ENCODE measurements at places on chromosomes 6 and 20. TPM values are rescaled to one million over a fixed set of nuclear protein-coding genes. Genes with fewer than 3 reads are reported as not detected.

The ZFP57 gene
- not detected for total RNA-seq

- DNase-seq, result no peak
These were observed 3.6 kb upstream of the MYLK2 start for GRCh38 chr20:31815408-31816188.

- DNase-seq, result no peak
These were observed 665.4 kb downstream of the EPM2A start for GRCh38 chr6:145069966-145070365.

DNA sequence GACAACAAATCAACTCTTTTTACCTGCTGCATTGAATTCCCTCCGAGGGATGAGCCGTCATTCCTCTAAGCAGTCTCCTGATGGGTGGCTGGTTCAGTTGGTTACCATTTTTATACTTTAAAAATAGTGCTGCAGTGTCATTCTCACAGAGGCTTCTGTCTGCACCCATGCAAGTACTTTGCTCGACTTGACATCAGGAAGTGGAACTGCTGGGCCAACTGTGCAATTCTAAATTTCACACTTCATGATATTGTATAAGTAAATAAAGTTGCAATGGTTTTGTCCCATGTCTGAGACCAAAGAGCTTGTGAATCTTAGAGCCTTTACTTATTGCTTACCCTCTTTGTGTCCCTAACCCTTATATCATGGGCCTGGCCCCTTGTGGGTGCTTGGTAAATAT is 2.5 kb downstream of the BTN3A1 start:
- DNase-seq, result no peak

DNA sequence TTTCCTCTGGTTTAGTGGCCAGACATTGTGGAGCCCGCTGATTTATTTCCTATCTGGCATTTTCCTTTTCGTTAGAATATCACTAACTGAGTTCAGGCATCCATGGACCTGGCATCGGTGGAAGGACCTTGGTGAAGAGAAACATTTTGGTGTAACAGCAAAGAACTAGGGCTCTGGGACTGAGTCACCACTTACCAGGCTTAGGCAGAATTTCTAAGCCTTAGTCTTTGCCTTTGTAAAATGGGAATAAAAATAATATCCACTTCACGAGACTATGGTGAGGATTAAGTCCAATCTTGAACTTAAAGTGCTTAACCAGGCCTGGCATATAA is 42.0 kb upstream of the ENPP1 start:
- DNase-seq, result no peak

GRCh38 chr6:11854408-11855165 is 76.0 kb upstream of the ADTRP start:
- no peak for DNase-seq

The SERPINB1 gene
- 16.7 TPM for total RNA-seq

- DNase-seq, result no peak
These were observed 401.0 kb downstream of the PAX1 start for GRCh38 chr20:22106308-22106938.

DNA sequence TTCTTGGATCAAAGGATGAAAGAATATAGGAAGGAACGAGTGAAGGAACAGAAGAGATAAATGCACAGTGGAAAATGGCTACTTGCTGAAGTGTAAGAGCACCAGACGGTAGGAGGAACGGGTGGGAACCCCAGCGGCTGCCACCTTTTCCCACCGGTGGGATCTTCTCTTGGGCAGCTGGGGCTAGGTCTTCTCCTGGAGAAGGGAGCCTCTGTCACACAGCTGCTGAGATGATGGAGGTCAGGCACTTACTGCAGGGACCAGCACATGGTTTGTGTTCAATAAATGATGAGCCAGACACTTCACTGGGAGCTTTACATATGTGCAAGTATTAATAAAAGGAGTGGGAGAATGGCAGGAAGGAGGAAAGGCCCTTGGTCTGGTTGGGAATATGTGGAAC is 123.7 kb downstream of the AGPAT4 start:
- DNase-seq, result no peak

- no peak for DNase-seq
These were observed 46.3 kb downstream of the EZR start for GRCh38 chr6:158772851-158773371.

DNA sequence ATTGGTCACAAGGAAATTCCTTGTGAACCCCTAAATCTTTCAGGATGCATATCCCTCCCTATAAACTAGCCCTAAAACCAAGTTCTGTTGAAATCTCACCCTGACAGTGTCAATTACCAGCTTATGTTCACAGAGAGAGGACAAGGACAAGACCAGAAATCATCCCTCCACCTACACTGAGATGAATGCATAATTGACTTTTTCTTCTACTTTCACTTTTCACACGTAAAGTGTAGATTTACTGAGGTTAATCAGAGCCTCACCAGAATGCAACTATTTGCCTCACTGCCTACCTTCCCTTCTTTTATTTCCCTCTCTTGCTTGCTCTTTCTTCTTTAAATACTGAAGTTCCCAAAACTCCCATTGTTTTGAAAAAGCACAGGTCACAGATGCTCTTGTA is 15.3 kb upstream of the NKAIN2 start:
- DNase-seq, result no peak

DNA sequence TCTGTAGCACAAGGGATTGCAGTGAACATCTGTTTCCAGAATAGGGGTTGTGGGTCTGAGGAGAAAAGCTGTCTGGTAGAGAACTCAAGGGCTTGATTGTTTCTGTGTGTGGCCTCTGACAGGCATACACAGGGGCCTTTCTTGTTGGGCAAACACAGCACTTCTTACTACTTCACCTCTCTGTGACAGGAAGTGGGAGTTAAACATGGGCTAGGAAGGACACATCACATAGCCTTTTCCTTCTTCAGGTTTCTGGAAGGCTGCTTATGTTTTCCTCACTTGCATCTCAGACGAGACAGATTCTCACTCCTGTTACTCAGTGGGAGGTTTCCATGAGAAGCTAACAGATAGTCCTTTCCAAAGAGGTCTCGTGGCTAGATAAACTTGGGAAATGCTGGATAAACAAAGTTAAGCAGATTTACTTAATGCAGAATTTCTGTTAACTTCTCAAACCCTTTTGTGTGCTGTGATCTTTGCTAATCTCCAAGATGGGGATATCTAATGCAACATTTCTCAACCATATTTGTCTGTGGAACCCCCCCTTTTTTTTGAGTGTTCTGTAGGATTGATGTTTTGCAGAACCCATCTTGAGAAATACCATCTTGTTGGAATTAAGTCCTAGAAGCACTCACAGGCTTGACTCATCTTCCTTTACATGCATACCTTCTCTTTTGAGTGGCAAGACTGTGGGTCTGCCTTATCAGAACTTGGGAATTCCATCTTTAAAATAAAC is 41.9 kb upstream of the RNF8 start:
- no peak for DNase-seq

GRCh38 chr6:36402481-36402880 is 15.0 kb upstream of the ETV7 start:
- no peak for DNase-seq

GRCh38 chr6:14499841-14500240 is 382.3 kb downstream of the CD83 start:
- no peak for DNase-seq
